ENCODE measurements at places on chromosomes 4 and X.
A peak's percentile ranks its signal among the peaks of the same experiment; 100 is the strongest.

- no peak overlapping the region for H3K4me3 ChIP-seq
- peaks cover 4% of the 10 kb centered on the region for H3K4me1 ChIP-seq
- no peak overlapping the region for H3K27ac ChIP-seq
- no peaks in the 10 kb centered on the region for H3K36me3 ChIP-seq
These were observed 33.8 kb downstream of the PPARGC1A start for GRCh38 chr4:23855912-23856605.

DNA sequence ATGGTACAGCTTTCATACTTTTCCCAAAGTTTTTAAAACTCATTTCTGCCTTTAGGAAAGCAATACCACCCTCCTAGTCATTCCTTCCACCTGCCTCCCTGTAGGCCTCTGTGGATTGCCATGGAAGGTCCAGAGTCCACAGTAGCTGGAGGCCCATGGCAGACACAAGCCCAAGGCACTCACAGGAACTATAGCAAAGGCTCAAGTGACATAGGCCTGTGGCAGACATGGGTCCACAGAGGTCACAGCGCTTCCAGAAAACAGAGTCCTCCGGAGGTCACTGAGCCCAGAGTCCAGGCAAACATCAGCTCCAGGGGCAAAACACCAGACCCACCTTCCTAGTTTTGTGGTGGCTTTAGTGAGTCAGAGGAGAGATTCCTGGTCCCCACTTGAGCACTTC, 147.6 kb upstream of the ATP6AP2 start:
- no peaks in the 10 kb centered on the region for H3K27me3 ChIP-seq
- H3K4me1 ChIP-seq = no peaks in the 10 kb centered on the region
- no peak for DNase-seq
- H3K4me3 ChIP-seq = no peak overlapping the region
- no peaks in the 10 kb centered on the region for H3K36me3 ChIP-seq

DNA sequence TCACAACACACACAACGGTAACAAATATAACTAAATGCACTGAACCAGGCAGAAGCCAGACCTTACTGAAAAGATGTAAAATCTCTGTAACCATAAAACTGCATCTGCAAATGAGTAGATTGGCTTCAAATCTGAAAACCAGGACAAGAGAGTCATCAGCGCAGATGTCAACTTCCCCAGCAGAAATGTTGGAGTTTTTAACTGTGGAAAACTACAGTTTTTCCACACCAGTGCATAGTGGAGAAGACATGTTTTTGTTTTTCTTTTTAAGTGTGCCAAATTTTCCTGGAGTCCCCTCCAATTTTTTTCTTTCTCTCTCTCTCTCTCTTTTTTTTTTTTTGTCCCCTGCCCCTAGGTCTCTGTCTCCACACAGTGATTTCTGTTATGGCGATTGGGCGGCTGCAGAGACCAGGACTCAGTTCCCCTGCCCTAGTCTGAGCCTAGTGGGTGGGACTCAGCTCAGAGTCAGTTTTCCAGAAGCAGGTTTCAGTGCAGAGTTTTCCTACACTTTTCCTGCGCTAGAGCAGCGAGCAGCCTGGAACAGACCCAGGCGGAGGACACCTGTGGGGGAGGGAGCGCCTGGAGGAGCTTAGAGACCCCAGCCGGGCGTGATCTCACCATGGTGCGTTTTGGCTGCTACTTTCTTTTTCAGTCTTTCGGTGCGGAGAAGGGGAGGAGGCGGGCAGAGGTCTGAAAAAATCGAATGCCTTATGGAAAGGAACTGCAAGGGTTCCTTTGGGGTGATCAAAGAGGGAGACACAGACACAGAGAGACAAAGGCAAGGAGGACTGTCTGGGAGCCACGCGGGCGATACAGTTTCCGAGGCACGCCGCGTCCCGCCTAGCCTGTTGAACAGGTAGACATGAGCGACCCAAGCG, at the start of gene GUCY1A1:
TSS of gene GUCY1A1 (plus strand) at position 505 of the 878 bp plus-strand sequence. CDS start 30,020 bp downstream, outside the sequence.
- no peaks in the 10 kb centered on the region for H3K36me3 ChIP-seq
- H3K27ac ChIP-seq = peak within 1 kb of the TSS; percentile 97
- DNase-seq = peak; percentile 37
- peak within 1 kb of the TSS; percentile 65 for H3K4me3 ChIP-seq
- H3K4me1 ChIP-seq = no peaks in the 10 kb centered on the region

DNA sequence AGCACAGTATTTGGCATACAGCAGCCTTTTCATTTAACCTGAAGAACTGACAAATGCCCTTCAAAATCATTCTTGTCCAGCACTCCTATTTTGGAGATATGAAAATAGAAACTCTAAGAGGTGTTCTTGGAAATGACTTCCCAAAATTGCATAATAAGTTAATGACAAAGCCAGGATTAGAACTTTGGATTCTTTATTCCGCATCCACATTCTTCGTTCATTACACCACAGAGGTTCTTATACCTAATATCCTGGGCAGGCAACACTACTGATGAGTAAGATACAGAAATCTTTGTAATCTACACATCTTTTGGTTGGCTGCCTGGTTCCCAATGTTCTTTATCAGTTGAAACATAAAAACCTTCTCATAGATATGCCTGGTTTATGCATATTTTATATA, 5.9 kb downstream of the COL25A1 start:
- H3K36me3 ChIP-seq = no peaks in the 10 kb centered on the region
- H3K4me3 ChIP-seq = no peak overlapping the region
- no peak overlapping the region for H3K27ac ChIP-seq
- no peaks in the 10 kb centered on the region for H3K4me1 ChIP-seq

- no peak overlapping the region for H3K4me3 ChIP-seq
- no peak overlapping the region for H3K27ac ChIP-seq
- no peaks in the 10 kb centered on the region for H3K27me3 ChIP-seq
- no peaks in the 10 kb centered on the region for H3K36me3 ChIP-seq
- H3K4me1 ChIP-seq = no peaks in the 10 kb centered on the region
- no peak for DNase-seq
These were observed 92.4 kb downstream of the SLITRK2 start for GRCh38 chrX:145910017-145910416.

- no peaks in the 10 kb centered on the region for H3K36me3 ChIP-seq
- no peak overlapping the region for H3K4me3 ChIP-seq
- no peaks in the 10 kb centered on the region for H3K27me3 ChIP-seq
- no peak overlapping the region for H3K27ac ChIP-seq
- no peaks in the 10 kb centered on the region for H3K4me1 ChIP-seq
These were observed 213.4 kb downstream of the MAML3 start for GRCh38 chr4:139940600-139940999.

- no peaks in the 10 kb centered on the region for H3K27me3 ChIP-seq
- H3K27ac ChIP-seq = no peak overlapping the region
- H3K36me3 ChIP-seq = no peaks in the 10 kb centered on the region
- no peak overlapping the region for H3K4me3 ChIP-seq
- DNase-seq = no peak
These were observed 72.9 kb downstream of the MED28 start for GRCh38 chr4:17687237-17687857.

DNA sequence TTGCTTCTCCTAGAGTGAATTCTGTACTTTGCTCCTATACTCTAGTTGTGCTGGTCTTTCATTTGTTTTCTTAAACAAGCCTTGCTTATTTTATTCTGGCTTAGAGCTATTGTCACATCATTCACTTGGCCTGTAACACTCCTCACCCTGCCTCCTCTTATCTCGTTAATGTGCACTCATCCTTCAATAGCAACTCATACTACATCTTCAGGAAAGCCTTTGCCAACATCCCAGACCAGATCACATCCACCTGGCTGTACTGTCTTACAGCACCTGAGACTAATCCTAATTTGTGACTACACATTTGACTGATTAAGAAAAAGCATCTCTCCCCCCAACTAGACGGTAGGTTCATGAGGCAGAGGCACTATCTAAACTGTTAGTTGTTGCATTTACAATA, 80.8 kb downstream of the SLC7A11 start:
- no peaks in the 10 kb centered on the region for H3K27me3 ChIP-seq
- no peaks in the 10 kb centered on the region for H3K4me1 ChIP-seq
- DNase-seq = no peak

GRCh38 chr4:183797011-183797444, 108.1 kb upstream of the STOX2 start:
- H3K4me1 ChIP-seq = no peaks in the 10 kb centered on the region
- DNase-seq = peak; percentile 43
- H3K27ac ChIP-seq = peak overlapping the region; percentile 64
- peak overlapping the region; percentile 34 for H3K4me3 ChIP-seq

- no peaks in the 10 kb centered on the region for H3K36me3 ChIP-seq
- DNase-seq = no peak
- H3K27me3 ChIP-seq = no peaks in the 10 kb centered on the region
- no peaks in the 10 kb centered on the region for H3K4me1 ChIP-seq
- no peak overlapping the region for H3K27ac ChIP-seq
These were observed 19.6 kb downstream of the TMEM31 start for GRCh38 chrX:103730147-103730795.

- H3K36me3 ChIP-seq = no peaks in the 10 kb centered on the region
- no peaks in the 10 kb centered on the region for H3K27me3 ChIP-seq
- H3K27ac ChIP-seq = no peak overlapping the region
- H3K4me3 ChIP-seq = no peak overlapping the region
These were observed 530.3 kb downstream of the EPHA5 start for GRCh38 chr4:65139998-65140397.

DNA sequence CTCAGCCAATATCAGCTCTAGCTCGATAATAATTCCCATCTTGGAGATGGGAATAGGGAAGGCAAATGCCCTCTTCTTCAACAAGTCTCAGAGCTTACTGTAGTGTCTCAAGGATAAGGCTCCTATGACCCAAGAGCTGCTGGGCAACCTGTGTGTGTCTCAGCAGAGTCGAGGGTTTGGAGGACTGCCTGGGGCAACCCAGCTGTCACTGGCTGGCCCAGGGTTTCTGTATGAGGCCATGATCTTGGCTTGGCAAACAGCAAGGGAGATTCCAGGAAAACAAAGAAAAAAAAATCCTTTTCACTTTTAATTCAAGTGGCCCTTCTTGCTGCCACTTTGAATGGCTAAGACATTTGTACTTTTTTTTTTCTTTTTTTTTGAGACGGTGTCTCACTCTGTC, 34.4 kb downstream of the TMSB4X start:
- no peak overlapping the region for H3K4me3 ChIP-seq
- H3K27ac ChIP-seq = no peak overlapping the region
- no peaks in the 10 kb centered on the region for H3K27me3 ChIP-seq
- no peaks in the 10 kb centered on the region for H3K36me3 ChIP-seq
- DNase-seq = no peak

- no peak overlapping the region for H3K4me3 ChIP-seq
- no peaks in the 10 kb centered on the region for H3K36me3 ChIP-seq
- DNase-seq = no peak
- no peaks in the 10 kb centered on the region for H3K27me3 ChIP-seq
These were observed 52.6 kb upstream of the ZFP42 start for GRCh38 chr4:187942968-187943367.

DNA sequence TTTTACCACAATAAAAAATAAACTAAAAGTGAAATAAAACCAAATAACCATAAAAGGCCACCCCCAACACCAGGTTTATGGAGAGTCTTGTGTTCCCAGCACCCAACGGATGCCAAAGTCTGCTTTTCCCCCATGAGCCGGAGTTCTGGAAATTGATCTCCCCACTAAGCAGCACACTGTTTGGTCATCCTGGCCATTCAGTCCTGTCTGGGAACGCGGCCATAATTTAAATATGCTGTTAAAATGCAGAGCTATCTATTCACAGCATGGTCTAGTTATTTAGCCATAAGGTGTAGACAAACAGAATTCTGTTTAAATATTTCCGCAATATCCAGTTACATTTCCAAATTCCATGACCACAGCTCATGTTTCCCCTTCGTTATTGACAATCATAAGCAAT, 129.6 kb upstream of the TBL1X start:
- no peaks in the 10 kb centered on the region for H3K27me3 ChIP-seq
- H3K36me3 ChIP-seq = no peaks in the 10 kb centered on the region
- no peaks in the 10 kb centered on the region for H3K4me1 ChIP-seq
- H3K4me3 ChIP-seq = no peak overlapping the region
- DNase-seq = no peak

Data from prostate gland (tissue), 2 donors.